NCI-H146 (cell line): ENCODE measurements at places on chromosomes 12 and 14.

DNA sequence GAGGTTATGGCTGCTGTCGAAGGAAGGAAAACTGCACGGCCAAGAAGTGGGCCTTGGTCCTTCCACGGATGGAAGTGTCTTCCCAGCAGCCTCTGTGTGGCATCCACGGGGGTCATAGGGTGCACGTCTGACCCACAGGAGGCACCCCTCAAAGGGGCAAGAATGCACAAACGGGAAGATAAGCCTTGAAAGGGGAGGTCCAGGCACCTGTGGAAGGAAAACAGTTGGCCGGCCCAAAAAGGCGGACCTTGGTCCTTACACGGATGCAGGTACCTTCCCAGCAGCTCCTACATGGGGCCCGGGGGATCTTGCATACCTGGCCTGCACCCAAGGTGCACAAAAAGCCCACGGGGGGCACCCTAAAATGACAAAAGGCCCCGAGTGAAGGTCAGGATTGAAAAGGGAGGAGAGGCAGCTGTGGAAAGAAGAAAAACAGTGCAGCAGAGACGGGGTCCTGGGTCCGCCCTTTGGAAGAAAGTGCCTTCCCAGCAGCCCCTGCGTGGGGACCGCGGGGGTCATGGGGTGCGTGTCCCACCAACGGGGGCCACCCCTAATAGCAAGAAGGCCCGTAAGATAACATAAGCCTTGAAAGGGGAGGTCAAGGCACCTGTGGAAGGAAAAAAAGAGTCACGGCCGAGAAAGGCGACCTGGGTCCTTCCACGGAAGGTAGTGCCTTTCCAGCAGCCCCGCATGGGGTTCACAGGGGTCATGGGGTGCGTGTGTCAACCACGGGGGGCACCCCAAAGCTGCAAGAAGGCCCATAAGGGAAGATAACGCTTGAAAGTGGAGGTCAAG lies 276.1 kb downstream of the ALG10 start:
- DNase-seq = no peak

DNA sequence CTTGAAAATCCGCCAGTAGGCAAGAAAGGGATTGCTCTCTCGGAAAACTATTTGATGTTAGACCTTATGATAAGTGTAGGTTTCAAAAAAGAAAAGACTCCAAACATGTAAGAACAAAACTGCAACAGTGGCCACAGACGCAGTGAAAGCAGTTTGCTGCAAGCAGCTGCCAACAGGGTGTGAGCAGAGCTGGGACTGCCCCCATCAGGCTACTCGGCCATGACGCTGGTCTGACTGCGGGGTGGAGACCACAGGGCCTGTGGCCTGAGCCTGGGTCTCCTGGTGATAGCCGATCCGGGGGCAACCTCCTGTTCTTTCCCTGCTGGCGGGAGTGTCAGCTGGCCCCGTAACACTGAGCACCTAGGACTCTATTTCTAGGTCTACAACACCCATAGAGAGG lies 63.2 kb downstream of the AMN start:
- no peak for DNase-seq

GRCh38 chr12:130178282-130178681 lies 16.0 kb downstream of the FZD10 start:
- no peak for DNase-seq

DNA sequence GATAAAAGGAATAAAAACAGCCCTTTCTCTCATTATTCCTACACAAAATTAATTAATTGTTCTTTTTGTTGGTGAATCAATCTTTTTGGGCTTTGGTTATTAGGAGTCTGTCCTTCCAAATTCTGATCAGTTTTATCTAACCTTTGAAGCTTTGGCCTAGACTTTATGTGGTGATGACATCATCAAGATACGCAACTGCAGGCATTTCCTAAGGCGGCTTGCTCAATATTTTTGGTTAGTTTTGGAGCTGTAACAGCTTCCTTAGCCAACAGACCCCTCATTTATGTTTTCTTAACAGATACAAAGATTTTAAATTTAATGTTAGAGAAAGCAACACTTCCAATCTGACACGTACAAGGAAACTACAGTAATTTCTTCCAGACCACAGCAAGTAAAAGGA lies 87.8 kb upstream of the PDE3A start:
- DNase-seq = no peak

GRCh38 chr14:105471297-105471821 lies 3.3 kb upstream of the CRIP2 start:
- DNase-seq = no peak

DNA sequence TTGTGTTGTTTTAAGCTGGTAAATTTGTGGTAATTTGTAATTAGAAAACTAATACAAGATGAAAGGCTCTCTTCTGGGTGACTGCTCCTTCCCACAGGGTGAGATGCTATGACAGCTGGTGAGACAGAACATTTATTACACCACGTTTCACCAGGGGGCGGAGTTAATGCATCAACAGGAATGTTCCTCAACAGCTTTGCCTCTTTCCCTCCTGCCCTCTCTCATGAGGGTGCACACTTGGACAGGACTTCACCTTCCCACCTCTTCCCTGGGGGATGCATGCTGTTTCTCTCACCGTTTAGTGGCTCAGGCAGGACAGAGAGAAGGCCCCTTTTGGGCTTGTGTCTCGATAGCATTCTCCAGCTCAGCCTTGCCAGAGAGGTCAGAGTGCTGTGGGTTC lies 13.4 kb upstream of the PPP1R1A start:
- DNase-seq = no peak

DNA sequence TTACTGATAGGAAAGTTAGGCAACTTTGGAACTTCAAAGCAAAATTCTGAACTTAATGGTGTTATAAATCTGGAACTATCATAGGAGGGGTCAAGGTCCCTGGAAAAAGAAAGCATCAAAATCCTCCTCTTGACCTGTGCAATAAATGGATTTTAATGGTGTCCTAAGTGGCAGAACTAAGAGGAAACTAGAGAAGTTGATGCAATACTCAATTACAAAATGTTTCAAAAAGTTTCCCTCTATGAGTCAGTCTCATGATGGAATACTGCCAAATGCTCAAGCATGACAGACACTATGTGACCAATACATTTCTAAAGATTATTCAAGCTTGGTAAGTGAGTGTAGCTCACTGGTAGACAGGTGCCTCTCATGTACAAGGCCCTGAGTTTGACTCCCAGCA lies 47.7 kb upstream of the ERGIC2 start:
- DNase-seq = no peak

DNA sequence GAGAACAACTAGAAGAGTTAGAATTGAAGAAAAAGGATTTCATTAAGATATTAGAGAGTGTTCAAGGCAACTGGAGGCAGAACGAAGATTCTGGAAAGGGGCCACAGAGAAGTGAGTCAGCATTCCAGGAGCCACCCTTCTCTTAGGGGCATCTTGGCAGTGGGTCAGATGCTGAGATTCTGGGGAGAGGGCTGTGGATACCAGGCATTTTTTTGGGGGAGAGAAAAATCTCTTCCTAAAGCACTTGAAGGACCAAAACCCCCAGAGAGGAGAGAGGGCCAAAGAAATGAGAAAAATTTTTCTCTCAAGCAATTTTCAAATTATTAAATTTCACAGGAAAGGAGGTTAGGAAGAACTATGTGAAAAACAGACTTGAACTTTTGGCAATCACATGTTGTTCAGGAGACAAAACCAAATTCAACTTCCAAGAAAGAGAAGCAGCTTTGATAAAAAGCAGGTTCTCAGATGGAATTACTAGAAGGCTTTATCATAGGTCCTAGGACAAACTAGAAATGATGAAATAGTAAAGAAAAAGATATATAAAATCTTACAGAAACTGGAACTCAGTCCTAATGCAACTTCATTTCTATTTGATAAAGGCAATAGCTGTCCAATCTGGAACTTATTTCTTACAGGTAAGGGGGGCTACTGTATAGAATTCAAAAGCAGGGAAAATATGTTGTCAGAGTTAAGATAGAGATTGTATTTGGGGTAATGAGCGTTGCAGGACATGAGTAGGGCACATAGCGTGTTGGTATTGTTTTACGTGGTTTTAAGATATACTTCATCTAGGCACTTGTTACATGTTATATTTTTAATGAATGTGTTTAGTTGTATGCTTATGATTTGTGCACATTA lies 1.1 kb upstream of the CLEC2D start:
- no peak for DNase-seq

DNA sequence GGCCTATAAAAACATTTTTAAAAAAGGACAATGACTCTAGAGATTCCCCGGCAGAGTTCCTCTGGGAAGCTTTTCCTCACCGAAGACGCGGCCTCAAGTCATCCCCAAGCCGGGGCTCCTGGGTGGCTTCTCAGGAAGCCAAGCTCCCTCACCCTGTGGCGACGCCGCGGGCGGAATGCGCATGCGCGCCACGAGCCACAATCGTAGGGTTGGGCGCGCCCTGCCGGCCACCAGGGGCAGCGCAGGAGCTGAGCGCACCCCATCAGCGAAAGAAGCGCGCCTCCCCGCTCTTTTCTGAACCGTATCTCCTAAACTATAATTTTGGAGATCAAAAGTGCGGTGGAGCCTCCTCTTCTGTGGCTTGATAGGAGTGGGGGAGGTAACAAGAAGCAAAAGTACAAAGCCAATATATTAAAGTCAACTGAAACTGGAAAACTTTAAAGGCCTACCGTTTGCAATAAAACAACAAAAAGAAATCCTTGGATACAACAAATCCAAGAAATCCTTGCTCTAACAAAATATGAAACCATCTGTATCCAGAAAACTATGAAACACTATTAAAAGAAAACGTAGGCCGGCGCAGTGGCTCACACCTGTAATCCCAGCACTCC lies 17.4 kb upstream of the CHFR start:
- no peak for DNase-seq

DNA sequence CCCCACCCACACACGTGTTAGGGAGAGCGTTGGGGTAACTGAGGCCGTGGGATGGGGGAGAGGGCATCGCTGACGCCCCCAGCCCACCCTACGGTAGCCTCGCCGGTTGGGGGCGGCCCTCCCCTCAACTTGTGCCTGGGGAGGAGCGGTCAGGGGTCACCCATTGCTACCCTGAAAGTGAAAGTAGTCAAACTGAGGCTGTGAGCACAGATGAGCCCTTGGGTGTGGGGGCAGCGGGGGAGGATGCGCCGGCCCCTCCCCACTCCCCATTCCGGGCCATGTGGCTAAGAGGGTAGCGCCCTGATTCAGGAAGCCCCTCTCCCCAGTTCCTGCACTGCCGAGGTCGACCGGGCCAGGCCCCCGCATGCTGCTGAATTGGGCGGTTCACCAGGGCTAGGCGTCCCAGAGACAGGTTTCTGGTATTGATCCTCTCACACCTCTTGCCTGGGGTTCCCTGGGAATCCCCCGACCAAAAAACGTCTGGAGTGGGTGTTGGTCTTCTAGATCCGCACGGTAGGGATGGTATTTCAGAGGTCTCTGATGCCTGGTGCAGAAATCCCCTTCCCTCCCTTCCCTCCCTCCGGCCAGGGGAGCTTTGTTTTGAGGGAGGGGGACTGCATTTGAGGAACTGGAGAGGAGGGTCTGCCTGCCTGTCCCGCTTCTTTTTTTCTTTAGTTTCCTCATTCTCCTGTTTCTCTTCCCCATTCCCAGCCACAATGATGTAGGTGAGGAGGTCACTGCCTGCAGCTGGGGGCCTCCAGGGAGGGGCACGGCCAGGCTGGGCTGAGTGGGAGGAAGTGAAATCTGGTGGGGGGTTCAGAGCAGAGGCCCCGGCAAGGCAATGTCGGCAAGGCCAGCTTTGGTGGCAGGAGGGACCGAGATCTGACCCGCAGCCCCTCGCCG lies 1.0 kb downstream of the SH2B3 start:
- no peak for DNase-seq

DNA sequence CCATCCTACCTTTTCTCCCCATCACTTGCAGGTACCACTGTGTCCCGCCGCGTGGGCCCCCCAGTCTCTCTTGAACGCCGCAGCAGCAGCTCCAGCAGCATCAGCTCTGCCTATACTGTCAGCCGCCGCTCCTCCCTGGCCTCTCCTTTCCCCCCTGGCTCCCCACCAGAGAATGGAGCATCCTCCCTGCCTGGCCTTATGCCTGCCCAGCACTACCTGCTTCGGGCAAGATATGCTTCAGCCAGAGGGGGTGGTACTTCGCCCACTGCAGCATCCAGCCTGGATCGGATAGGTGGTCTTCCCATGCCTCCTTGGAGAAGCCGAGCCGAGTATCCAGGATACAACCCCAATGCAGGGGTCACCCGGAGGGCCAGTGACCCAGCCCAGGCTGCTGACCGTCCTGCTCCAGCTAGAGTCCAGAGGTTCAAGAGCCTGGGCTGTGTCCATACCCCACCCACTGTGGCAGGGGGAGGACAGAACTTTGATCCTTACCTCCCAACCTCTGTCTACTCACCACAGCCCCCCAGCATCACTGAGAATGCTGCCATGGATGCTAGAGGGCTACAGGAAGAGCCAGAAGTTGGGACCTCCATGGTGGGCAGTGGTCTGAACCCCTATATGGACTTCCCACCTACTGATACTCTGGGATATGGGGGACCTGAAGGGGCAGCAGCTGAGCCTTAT lies 9.2 kb downstream of the ARHGAP9 start:
- DNase-seq = no peak
